ENCODE measurements at places on chromosomes 7 and 10. TPM values are rescaled to one million over a fixed set of nuclear protein-coding genes. Genes with fewer than 3 reads are reported as not detected.

Gene ACTL6B
- total RNA-seq, result not detected

DNA sequence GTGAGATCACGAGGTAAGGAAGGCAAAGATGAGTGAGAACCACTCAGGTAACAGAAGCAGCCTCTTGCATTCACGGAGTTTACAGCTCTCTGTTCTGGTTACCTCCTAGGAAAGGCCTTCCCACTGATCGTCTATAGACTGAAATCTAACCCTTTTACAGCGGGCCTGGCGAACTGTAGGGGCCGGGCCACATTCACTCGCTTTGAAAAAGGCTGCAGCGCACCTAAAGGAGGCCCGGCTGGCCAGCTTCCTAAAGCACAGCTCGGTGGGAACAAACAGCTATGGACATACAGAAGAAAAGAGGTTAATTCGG, 565 bp downstream of the ATP5MK start:
- DNase-seq, result peak; percentile 8

DNA sequence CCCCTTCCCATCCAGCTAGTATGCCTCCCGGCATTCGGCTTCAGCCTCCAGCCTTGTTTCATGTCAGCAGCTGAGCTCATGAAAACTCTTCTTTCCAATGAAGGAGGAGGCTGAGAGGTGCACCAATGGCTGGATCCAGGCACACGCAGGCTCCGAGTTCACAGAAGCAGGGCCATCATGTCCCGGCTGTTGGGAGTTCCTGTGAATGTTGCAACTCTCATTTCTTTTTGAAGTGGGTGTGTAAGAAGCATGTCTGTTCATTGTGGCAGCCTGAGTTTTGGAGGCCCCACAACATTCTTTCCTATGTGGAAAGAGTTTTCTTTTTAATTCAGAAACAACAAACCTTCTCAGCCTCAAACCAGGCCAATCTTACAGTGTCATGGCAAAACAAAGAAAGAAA, 89.7 kb downstream of the PTPRE start:
- no peak for DNase-seq

DNA sequence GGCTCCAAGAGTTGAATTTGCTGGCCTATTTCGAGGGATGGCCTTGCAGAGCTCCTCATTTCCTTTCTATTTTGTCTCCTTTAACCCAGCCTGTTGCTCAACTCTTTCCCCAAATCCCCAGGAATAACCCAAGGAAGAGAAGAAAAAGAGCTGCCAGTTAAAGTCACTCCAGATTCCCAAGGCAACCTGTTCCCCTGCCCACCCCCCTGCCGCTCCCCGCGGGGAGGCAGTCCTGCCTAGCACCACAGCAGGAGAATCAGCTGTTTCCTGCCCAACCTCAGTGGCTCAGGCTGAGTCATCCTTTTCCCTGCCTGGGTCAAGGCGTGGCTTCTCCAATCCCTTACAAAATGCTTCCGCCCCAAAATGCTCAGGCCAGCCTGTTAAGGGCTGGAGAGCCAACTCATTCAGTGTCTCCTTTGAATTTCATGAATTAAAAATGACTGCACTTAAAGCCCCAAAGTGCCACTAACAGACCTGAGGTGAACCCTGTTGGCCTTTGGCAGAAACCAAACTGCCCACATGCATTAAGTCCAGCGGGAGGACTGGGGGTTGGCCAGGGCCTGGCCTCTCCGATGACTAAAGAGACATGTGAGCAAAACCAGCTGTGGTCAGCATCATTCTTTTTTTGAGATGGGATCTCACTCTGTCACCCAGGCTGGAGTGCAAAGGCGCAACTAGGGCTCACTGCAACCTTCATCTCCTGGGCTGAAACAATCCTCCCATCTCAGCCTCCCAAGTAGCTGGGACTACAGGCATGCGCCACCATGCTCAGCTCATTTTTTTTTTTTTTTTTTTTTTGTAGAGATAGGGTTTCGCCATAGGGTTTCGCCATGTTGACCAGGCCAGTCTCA, 83.2 kb upstream of the KIF5B start:
- DNase-seq, result peak; percentile 93

Gene RADIL
- total RNA-seq, result 42.8 TPM

GRCh38 chr7:85114342-85114741, 72.5 kb downstream of the SEMA3D start:
- DNase-seq, result no peak

DNA sequence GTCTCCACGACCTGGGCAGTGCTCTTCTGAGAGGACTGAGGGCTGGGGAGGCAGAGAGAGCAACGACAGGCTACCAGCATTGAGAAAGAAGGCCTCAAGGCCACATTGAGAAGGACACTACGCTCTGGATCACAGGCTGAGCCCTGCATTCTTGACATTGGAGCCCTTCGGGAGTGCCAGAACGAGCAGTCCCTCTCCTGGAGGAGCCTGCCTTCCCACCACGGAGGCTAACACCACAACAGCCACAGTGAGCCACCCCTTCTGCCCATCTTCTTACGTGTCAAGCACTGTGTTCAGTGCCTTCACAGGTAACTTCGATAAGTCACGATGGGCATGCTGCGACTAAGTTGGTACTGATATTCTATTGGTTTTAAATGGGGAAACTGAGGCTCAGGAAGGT, 267.8 kb downstream of the RPS24 start:
- no peak for DNase-seq

DNA sequence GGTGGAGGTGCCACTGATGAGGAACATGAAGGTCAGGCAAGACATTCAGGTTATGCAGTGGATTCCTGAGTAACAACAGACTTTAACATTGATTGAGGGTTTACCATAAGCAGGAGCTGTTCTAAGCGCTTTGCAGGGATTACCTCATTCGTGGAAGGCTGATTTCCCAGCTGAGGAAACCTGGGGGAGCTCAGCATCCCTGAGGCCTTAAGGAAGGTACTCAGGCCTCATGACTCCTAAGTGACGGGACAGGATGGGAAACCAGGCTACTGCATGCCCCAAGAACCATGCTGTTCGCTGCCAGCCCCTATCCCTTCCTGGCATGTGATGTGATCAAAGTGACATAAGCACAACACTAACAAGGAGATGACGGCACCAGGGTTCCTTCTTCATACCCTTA, 143.6 kb upstream of the NFE2L3 start:
- no peak for DNase-seq

- DNase-seq, result no peak
Measured at GRCh38 chr10:17744341-17744861, 7.6 kb upstream of the TMEM236 start.

Gene HEPACAM2
- total RNA-seq, result 7.3 TPM

DNA sequence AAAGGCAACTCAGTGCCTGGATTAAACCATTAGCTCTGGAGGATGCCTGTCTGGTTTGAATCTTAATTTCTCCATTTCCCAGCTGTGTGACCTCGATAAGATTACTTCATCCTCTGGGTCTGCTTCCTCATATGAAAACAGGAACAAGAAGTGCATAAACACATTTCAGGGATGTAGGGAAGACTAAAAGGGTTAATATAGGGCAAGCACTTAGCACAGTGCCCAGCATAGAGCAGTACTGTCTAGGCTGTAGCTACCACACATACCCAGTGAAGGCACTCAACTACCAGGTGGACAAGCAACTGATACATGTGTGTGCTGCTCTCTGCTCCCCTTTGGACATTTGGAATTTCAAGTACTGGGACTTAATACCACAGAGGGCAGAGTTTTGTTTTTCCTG, 85.4 kb downstream of the KCNMA1 start:
- no peak for DNase-seq
